Fibroblast of lung (primary cell): ENCODE measurements at places on chromosomes 5 and 9. TPM values are rescaled to one million over a fixed set of nuclear protein-coding genes. Genes with fewer than 3 reads are reported as not detected.

DNA sequence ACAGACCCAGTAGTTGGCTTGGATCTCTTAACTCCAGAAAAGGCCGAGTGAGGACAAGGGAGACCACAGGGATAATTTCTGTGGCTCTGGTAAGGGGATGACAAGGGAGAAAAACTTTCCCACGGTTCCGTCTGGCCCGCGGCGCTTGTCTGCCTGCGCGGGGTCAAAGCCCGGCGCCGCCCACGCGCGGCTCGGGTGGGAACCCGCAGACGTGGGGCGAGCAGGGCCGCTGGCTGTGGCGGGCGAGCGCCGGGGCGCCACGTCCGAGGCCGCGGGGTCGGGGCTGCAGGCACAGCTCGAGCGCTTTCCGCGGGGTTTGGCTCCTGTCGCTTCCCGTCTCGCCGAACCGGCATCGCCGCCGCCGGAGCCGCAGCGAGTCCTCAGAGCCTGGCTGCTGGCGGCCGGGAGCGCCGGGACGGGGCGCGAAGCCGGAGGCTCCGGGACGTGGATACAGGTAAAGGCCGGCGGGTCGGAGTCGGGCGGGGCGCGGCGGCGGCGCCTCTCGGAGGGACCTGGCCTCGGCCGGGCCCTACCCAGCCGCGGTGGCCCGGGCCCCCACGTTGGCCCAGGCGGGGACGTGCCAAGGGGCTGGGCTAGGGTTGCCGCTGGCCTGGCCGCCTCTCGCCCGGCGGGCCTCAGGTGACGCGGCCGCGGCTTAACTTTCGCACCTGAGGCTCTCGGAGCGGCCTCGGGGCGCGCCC lies at the start of gene RNF180:
Gene RNF180 (plus strand): TSS at position 344 of the 701 bp plus-strand sequence. CDS start 34,965 bp downstream, outside the sequence.
- DNase-seq: peak; percentile 51

DNA sequence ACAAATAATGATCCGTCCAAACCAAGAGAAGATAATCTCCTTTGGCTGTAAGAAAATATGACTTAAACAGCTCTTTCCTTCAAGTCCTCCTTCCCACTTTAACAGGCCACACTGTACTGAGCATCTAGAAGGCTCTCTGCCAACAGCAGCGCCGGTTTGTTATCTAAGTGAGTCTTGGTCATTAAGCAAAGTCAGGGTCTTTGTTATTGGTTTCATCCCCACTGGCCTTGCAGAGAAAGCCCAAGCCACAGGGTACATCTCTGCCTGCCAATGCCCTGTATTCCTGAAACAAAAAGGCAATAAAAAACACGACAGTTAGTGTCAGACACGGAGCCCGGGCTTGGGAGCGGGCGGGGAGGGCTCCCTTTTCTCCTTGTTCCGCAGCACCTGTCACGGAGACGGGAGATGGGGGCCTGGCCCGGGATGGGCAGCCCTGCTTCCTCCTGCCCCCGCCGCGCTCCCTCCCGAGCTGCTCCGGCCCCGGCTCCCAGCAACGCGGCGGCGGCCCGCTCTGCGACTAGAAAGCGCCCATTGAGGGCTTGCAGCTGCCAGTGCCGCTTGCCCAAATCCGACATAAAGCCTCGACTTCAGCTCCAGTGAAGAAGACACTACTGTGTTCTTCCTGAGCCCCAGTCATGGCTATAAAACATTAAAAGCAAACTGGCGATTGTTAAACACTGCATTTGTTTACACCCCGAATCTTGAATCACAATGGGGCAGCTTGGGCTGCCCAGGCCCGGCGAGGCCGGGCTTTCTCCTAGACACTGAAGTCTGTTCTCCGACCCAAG lies 28.1 kb upstream of the PIK3R1 start:
- peak; percentile 76 for DNase-seq

DNA sequence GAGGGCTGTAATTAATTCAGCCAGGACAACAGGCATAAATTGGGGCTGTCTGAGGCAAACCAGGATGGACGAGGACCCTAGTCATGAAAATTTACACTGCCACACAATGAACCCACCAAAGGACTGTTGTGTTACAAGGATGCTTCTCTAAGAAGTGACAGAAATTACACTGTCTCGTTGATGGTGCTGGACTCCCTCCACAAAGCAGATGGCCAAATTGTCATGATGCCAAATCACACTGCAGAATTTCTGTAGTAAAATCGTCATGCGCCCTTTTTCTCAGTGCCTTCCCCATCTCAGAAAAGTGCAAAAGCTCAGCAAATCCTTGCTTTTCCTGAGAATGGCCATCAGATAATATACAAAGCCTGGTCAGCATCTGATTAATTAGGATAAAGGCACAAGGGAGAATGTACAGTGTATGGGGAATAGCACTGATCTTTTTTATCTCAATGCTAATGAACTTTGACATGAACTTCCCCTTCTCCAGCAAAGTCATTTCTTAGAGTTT lies 545.8 kb downstream of the CSNK1G3 start:
- DNase-seq: no peak

DNA sequence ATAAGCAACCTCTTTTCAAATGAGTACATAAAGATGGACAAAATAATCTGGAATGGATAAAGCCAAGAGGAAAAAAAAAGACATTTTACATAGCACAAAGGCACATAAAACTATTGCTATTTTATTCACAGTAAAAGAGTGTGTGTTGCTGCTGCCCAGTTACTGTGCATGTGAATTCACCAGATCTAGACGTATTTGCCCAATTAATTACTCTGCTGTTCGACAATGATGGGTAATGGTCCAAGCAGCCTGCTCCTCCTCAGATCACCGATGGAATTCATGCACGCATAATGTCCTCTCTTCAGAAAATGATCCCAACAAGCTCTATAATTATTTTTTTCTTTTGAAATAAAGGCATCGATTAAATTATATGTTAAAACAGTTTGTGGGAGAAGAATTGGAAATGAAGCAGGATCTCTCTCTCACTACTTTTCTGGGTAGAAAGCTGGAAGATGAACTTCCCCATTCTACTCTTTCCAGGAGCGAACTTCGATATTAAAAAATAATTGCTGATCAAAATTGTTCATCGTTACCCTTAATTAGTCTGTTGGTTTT lies 357.4 kb upstream of the CCNH start:
- DNase-seq: no peak

DNA sequence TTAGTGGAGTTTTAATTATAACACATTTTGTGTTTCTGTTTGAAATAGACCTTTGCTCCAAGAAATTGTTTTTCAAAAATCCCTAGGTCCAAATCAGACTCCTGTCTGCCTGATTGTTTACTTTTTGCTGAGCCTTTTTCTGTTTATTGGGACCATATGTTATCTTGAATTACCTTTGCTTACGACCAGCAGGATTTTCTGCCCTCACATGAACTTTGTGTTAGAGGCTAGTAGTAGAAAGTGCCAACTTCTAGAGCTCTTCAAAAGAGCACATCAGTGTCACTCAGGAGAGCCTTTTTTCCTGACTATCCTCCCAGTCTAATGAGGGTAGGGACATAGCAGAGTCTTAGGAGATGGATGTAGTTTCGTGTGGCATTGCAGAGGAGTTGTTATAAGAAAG lies 10.2 kb downstream of the RECK start:
- no peak for DNase-seq

The CSF1R gene
- polyA plus RNA-seq: 0.07 and 0.15 TPM in 2 replicates
